HCT116 (cell line): ENCODE measurements at places on chromosomes 7 and 10.

- no peak for DNase-seq
Measured at GRCh38 chr10:17980846-17981565, 29.3 kb downstream of the SLC39A12 start.

GRCh38 chr7:5549096-5549763 lies 125.6 kb upstream of the TNRC18 start:
- DNase-seq, result peak; percentile 87

GRCh38 chr10:49115015-49115795 lies at the start of gene VSTM4:
VSTM4 (minus strand) TSS chr10:49115522; CDS start chr10:49115485, 37 bp downstream.
- no peak for DNase-seq

DNA sequence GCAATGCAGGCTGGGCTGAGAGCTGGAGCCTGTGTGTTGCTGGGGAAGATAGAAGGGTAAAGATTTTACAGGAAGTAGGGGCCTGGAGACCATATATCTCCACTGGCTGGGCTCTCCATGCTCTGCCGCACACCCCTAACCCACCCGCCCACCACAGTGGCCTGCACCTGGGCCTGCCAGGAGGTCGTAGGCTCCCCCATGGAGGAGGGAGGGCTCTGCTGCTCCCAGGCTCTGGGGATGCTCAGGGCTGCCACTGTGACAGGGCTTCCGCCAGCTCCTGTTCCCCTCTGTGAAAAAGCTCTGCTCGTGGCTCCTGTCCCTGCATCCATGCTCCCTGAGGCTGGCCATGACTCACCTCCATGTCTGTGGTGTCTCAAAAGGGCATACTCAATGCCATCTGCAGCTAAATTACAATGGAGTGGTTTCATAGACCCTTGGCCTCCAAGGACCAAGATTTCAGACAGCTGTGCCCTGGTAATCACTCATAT lies 106.0 kb downstream of the CXCL12 start:
- no peak for DNase-seq

GRCh38 chr10:84397735-84398144 lies 69.4 kb downstream of the CCSER2 start:
- no peak for DNase-seq

- DNase-seq, result no peak
Measured at GRCh38 chr7:21336743-21337142, 91.1 kb upstream of the SP4 start.

DNA sequence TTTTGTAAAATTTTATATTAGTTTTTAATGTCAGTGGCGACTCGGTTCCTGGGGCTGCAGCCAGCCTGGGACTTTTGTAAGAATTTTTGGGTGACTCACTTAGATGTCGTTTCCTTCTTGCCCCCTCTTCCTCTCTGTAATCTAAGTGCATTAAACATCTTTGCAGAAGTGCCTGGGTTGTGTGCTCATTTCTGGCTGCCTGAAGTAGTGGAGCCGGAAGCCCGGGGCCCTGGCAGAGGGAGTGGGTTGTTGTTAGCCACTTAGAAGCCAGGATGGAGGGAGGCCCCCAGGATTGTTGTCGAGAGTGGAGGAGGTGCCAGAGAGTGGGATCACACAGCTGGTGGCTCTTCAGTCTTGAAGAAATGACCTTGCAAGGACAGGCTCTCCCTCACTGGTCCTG lies 11.0 kb upstream of the TRIM8 start:
- no peak for DNase-seq

- DNase-seq, result no peak
Measured at GRCh38 chr10:132302421-132303310, 5.1 kb downstream of the STK32C start.

DNA sequence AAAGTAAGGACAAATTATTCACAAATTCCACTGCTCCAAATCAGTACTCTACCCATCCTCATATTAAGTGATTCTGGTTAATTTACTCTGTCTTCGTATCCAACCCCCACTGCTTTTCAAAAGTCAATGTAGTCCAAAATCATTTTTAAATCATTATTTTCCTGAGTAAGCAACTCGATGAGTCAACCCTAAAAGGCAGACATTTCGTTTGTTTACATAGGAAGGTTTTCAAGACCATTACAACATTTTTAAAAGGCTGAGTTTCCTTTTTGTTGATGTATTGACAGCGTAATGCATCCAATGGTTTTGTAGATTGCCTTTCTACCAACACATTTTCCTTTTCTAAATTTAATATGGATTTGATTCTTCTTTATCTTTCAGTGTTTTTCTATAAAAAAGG lies 523.0 kb upstream of the ANKRD30A start:
- DNase-seq, result no peak

- no peak for DNase-seq
Measured at GRCh38 chr7:131737746-131738465, 181.5 kb upstream of the PODXL start.

DNA sequence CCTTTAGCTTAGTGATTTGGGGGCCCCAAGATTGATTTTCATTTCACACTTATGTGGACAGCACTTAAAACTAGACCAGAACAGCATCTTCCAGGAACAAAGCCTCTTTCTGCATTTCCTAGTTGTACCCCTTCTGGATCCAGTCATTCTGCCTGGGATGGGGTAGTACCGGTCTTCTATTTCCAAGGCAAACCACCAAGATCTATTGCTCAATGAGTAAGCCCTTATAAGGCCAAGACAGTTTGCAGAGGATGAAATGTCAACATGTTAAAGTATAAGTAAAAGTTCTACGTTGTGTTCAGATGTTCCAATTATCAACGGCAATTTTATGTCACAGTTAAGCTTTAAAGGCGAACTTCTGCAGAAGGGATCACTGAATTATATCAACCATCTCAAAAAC lies 106.9 kb upstream of the ZNF746 start:
- no peak for DNase-seq

- DNase-seq, result peak; percentile 8
Measured at GRCh38 chr7:128783143-128783861, 7.7 kb upstream of the OPN1SW start.

GRCh38 chr7:35021445-35021844 lies 15.8 kb downstream of the DPY19L1 start:
- no peak for DNase-seq

GRCh38 chr10:124849111-124849773 lies 47.6 kb downstream of the ABRAXAS2 start:
- no peak for DNase-seq

DNA sequence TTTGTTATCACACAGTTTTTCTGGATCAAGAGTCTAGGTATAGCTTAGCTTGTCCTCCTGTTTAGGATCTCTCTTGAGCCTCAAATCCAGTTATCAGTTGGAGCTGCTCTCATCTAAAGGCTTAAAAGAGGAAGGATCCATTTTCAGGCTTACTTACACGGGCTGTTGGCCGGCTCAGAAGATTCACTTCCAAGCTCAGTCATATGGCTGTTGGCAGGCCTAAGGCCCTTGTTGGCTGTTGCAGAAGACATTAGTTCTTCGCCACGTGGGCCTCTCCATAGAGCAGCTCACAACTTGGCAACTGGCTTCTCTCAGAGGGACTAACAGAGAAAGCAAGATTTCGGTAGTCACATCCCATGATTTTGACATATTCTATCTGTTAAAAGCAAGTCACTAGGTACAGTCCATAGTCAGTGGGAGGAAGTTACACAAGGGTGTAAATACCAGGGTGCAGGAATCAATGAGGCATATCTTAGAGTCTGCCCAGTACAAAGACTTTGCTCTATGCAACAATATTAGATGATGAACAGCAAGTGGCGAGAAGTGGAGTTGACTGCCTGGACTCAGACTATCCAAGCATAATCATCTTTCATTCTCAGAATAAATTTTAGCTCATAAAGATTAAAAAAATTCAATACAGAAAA lies 280.1 kb upstream of the MBL2 start:
- DNase-seq, result no peak

DNA sequence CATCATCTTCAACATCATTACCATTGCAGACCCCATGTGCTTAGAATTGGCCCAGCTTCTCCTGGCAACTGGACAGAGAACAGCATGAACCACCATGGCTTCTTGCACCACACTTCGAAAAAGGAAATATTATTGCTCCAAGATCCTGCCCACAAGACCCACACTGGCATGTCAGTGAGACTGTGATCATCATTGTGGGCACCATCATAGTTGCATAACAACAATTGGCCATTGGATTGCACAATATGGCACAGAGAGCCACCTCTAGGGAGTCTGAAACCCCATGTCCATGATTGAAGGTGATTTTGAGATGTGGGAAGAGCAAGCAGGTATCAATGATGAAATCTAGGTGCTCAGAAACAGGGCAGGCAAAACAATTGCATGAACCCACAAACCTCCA lies 918.9 kb downstream of the GRID1 start:
- DNase-seq, result no peak

- peak; percentile 71 for DNase-seq
Measured at GRCh38 chr10:69801434-69802315, at the start of gene COL13A1. COL13A1 (plus strand) TSS chr10:69801906; CDS start chr10:69802424, 518 bp downstream.

DNA sequence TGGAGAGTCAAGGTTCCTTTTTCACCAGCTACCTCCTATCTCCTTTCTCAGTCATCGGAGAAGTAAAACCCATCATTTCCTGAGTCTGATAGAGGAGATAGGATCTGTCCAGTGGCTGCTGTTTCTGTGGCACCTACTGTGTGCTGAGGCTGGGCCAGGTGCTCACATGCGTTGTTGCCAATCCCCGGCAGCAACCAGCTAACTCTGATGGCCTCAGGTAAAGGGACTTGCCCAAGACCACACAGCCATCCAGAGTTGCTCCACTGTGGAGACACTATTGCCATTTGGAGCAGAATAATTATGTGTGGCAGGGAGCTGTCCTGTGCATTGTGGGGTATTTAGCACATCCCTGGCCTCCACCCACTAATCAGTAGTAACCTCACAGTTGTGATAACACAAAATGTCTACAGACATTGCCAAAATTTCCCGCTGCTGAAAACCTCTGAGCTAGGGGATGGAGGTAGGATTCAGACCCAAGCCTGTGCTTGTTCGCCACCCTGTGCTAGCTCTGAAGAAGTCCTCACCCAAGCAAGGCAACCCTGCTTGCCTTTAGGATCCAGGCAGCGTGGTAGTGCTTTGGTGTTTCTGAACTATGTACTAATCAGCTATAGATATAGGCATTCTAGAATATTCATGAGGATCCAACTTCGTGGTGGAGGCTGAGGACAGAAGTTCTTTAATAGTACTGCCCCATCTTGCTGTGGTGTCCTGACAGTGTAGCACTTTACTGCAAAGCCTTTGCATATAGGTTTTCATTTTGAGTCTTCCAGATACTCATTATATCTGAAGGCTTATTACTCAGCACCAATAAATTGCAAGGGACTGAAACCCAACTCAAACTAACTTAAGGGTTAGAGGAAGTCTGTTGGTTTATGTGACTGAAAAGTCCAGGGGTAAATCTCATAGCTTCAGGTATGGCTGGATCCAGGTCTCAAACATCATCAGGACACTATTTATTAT lies 164.6 kb downstream of the GRK5 start:
- no peak for DNase-seq

DNA sequence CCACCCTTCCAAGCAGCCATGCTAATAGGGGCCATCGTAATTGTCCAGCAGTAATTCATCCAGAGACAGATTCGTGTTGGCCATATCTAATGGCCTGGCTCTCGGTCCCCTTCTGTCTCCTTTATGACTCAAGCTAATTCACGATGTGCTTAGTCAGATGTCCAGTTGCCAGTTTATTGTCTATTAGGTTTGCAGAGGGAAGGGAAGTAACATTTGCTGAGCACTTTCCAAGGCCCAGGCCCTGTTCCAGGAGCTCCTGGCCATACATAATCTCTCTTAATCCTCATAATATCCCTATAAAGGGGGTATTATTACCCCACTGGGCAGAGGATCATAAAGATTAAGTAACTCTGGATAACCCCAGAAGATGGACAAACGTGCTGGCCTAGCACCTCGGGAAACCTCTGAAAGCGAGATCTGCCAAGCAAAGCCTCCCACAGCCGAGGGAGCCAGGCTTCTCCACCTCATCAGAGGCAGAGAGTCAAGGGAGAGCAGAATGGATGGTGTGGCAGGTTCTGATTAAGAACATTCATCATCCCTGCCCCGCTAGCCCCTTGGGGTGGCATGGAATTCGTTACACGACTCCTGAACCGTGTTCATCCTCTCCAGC lies 153.7 kb downstream of the PLXNA4 start:
- DNase-seq, result no peak

GRCh38 chr7:111527545-111527944 lies 34.7 kb downstream of the IMMP2L start:
- DNase-seq, result no peak

- no peak for DNase-seq
Measured at GRCh38 chr10:78049851-78050250, 16.2 kb downstream of the RPS24 start.

DNA sequence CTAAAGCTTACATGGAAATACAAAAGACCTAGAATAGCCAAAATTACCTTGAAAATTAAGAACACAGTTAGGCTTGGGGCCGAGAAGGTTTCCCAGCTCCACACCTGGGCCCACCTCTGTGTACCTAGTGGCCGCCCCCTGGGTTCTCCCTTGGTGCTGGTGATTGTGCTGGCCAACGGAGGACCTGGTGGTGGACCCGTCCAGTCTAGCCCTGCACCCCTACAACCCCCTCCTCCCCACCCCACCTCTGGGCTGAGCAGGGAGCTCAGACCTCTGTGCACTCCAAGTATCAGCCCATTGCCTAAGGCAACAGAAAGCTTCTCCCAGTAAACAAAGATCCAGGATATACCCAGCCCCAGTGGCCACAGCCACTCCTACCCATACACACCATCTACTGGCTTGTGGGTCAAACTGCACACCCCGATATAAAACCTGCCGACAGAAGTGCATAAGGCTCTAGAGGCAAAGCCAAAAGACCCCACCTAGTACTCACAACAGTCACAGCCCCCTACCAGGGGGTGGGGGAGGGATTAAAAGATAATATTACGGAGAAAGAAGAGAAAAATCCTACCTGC lies 105.0 kb upstream of the DIP2C start:
- no peak for DNase-seq

DNA sequence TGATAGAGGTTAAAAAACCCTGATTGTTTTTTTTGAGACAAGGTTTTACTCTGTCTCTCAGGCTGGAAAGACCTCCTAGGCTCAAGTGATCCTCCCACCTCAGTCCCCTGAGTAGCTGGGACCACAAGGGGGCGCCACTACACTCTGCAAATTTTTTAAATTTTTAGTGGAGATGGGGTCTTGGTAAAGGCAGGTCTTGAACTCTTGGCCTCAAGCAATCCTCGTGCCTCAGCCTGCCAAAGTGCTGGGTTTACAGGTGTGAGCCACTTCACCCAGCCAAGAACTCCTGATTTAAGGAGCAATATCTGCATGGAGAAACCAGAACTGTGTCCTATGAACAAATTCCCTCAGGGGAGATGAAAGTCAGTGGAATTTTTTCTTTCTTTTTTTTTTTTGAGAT lies 7.3 kb upstream of the KLHDC10 start:
- no peak for DNase-seq
